ENCODE measurements at places on chromosomes 4 and X.

DNA sequence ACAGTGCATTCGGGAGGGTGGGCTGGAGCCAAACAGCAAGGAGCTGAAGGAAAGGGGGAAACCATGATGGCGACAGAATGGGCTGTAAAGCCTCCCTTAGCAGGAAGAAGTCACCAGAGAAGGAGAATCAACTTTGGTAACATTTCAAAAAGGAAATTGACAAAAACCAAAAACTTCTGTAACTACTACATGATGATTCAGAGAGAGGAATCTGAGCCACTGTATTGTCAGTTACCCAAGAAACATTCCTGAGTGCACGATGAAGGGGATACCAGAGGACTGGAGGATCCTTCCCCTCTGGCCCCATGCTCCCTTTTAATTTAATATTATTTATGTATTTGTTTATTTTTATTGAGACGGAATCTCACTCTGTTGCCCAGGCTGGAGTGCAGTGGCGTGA lies 26.3 kb downstream of the PDHA1 start:
- DNase-seq = no peak

GRCh38 chr4:98939892-98940298 lies 11.0 kb upstream of the EIF4E start:
- no peak for DNase-seq

- DNase-seq = no peak
These were observed 60.5 kb downstream of the MSX1 start for GRCh38 chr4:4919927-4920326.

GRCh38 chr4:39494354-39494753 lies 32.9 kb downstream of the UGDH start:
- no peak for DNase-seq

DNA sequence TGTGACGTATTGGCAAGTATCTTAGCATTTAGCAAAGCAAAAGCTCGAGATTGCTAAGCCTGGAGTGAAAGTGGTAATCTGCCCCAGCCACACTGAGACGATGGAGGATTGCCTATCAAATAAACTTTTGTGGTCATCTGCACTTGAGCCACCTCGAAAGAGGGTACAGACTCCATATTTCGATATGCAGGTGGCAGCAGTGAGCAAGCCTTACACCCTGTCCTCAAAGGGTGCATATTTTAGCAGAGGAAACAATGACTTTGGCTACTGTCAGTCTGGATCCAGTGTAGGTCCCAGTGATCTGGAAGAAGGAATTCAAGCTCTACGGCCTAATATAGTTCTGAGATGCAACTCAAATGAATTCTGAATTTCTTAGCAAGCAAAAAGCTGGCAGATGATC lies 153.9 kb downstream of the ATG4A start:
- DNase-seq = no peak

DNA sequence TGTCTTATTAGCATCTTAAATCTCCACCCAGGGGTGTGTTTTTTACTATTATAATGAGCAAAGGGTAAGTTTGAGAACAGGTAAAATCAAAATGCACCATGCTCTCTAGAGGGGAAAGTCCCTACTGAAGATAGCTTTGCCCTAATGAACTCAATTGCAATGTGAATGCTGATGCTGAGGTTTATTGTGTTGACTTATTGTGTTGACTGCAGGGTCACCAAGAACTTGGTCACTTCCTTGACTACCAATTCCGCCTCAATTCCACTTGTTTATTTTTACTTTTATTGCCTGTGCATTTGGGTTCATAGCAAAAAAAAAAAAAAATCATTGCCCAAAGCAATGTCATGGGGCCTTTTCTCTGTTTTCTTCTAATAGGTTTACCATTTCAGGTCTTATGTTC lies 67.7 kb upstream of the SRD5A3 start:
- DNase-seq = no peak

DNA sequence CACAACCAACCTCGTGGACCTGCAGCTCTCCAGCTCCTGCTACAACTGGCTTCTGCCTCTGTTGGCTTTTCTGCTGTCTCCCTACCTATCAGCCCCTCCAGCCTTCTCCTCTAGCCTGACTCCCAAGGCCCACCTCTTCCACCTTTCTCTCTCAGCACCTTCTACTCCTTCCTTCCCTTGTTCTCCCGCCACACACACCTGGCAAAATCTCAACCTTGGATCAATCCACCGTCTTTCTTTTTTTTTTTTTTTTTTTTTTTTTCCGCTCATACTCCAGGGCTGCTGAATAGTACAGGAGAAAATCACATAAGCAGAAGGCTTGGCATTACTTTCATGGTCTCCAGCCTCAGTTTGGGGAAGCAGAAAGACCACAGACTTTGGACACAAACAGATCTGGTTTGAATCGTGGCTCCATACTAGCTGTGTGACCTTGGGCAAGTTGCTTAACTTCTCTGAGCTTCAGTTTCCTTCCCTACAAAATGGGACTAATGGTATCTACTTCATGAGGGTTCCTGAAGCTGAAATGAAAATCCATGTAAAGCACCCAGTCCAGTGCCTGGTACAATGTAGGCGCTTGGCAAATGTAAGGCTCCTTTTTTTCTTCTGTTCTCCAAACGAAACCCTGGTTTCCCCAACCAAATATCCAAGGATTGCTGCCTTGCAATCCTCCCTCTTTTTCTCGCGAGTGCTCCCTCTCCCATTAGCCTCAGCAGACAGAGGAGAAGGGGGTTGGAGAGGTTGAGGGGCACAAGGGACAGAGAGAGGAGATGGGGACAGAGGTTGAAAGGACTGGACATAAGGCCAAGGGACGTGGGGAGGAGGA lies 1.7 kb downstream of the FGD1 start:
- no peak for DNase-seq

GRCh38 chr4:10273030-10273429 lies 156.4 kb upstream of the WDR1 start:
- DNase-seq = no peak

GRCh38 chrX:110268886-110269285 lies 49.0 kb downstream of the AMMECR1 start:
- no peak for DNase-seq

DNA sequence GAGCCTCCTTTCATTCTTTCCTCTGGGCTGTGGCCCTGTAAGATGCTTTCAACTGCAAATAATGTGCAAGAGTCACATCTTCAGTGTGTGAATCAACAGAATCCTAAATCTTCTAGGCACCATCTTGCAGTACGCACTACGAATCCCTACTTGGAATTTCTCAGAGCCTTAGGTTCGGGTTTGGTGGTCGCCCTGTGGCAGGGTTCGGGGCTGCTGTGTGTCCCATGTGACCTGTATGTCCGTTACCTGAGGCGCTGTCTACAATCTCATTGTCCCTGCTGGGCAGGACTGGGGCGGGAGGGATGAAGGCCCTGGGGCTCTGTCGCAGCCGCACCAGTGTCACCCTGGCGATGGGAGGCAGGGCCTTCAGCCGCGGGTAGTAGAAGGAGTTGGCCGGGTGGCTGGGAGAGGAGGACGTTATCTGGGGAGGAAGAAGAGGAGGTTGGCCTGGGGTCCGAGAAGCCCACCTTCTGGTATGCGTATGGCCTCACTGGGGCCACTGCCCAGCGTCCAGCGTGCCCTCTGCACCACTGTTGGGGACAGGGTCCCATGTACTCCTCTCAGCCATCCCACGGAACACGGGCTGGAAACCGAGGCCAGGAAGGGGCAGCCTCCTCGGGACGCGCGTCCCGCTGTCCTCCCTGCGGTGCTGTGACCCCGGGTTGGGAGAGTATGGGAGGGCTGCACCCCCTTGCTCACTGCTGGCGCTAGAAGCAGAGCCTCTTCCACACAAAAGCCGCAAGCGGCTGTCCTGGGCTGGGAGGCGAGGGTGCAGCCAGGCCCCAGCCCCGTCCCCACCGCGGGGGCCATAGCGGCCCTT lies 2.0 kb downstream of the SPON2 start:
- DNase-seq = no peak

DNA sequence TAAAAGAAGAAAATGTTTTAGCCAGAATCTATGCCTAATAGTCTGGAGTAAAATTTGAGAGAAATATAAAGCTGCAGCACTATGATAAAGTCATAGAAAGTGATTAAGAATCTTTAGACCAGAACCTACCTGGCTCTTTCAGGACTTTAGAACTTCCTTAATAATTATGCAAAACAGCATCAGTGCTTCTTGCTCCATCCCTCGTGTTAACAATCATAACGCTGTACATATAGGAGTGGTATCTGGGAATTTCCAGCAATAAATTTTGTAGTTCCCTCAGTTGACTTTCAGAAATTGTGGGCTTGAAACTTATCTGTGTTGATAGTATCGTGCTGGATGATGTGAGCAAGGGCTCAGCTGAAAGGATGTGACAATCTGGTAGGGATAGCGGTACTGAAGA lies 102.1 kb upstream of the RASGEF1B start:
- DNase-seq = no peak

GRCh38 chr4:12729384-12729783 lies 754.8 kb downstream of the RAB28 start:
- no peak for DNase-seq

DNA sequence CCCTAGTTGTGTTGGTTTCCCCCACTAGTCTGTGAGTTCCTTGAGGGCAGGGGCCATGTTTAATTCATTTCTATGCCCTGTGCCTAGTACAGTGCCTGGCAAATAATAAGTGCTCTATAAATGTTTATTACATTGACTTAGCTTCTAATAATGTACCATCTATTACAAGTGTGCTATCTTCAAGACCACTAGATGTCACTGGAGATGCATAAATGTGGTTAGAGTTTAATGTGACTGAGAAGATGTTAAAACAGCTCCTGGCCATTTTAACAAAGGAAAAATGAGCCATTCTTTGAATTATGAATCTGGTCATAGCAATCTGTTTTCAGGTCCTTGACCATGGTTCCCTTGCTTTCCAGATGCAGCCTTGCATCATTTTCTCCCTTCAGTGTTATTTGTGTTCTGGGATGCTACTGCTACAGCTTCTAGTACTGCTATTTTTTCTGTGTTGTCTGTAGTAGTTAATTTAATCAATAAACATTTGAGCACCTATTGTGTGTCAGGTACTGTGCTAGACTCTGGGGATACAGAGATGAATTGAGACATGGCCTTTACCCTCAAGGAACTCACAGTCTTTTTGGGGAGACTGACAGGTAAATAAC lies 43.2 kb downstream of the SLC9A6 start:
- DNase-seq = no peak

GRCh38 chr4:40283968-40284367 lies 51.2 kb upstream of the CHRNA9 start:
- no peak for DNase-seq

DNA sequence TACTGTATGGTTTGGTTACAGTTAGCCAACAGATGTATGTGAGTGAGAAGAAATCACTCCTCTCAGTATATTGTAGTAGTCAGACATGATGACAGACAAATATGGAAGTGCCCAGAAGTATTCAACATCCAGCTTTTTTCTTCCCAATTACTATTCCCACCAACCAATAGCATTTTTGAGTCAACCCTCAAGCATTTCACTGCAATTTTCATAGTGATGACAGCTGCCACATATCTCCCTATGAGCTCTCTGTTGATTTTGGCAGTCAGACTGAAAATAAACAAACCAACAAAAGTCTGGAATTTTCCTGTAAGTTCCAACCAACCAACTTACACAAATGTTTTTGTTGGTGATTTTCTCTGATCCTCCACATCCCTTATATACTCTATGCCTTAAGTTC lies 8.2 kb upstream of the TRAM1L1 start:
- DNase-seq = no peak

GRCh38 chrX:68234171-68234910 lies 199.0 kb downstream of the OPHN1 start:
- no peak for DNase-seq
